H54 (cell line): ENCODE measurements at places on chromosomes 11 and 22.

GRCh38 chr22:45572444-45572843 is 69.8 kb downstream of the FBLN1 start:
- no peak for DNase-seq

DNA sequence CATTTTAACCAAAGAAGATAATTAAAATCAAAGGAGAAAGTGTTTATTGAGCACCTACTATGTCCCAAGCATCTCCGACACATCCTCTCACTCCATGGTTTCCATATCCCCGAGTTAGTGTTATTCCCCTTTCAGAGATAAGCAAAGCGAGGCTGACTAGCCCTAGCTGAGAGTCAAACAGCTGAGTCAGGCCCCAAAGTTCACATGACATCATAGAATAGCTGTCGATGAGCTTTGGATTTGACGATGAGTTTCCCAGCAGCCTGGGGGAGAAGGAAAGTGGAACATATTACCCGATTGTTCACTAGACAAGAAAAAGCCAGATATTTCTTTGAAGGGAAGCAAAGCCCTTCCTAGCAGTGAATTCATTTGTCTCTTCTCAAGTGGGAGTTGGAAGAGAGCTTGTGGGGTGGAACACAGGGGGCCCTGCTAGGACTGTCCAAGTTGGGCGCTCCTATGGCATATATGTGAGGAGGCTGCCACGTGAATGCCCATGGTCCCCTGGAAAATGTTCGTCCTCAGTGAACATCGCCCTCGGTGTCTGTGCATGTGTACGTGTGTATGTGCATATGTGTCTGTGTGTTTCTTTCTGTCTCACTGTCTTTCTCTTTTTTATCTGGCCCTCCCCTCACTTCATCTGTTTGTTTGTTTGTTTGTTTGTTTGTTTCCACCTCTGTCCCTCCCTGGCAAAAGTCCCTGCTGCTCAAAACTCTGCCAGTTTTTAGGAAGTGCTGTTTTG is 493 bp upstream of the CYTH4 start:
- no peak for DNase-seq

- DNase-seq: no peak
These were observed 32.4 kb downstream of the KCNQ1 start for GRCh38 chr11:2477254-2477653.

GRCh38 chr22:41096391-41096790 is 4.0 kb downstream of the EP300 start:
- no peak for DNase-seq

- DNase-seq: no peak
These were observed 873.6 kb downstream of the OPCML start for GRCh38 chr11:132658696-132659095.

DNA sequence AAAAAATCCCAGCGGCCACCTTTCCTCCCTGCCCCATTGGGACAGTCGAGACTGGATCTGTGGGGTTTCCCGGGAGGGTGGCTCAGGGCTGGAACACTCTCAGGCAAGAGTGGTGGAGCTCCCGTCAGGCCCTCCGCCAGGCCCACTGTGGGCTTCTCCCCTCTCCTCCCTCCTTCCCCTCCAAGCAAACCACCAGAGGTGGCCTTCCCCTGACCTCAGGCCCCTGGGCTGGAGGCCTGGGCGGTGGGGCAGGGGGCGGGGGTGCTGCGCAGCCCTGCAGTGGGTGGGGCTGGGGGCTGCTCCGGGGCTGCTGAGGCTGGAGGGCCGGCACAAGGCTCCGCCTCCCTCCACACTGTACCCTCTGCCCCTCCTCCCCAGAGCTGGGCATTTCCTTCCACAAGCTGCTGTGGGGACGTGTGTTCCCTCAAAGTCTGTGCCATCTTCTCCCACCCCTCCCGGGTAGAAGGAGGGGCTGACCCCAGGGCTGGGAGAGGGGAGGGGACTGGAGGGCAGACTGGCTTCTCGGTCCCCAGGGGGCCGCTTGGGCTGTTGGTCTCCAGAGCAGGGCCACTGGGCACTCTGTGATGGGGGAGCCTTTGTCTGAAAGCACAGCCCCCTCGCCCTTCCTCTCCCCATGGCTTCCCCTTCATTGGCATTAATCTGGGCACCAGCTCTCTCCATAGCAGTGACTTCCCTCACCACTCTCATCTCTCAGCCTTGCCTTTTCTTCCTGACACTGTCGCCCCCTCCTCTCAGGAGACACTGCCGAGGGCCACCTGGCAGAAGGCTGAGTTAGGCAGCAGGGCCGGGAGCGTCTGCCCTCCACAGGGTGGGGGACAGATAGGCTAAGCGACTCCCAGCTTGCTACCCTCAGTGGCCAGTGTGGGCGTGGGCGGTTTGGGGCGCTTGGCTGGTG is 7.1 kb downstream of the RCOR2 start:
- DNase-seq: no peak
